ENCODE measurements at places on chromosomes 4 and X. TPM values are rescaled to one million over a fixed set of nuclear protein-coding genes. Genes with fewer than 3 reads are reported as not detected.

MTMR8 gene
- 3.5 TPM for total RNA-seq

INTS12 gene
- 24.8 TPM for total RNA-seq

PDLIM3 gene
- total RNA-seq, result 0.25 TPM

TRIM60 gene
- total RNA-seq, result not detected

TSPAN6 gene
- 0.57 TPM for total RNA-seq

VEGFD gene
- total RNA-seq, result not detected

P2RY4 gene
- total RNA-seq, result not detected

SMIM43 gene
- total RNA-seq, result not detected

Data from activated naive CD4-positive, alpha-beta T cell treated with anti-CD3 and anti-CD28 coated beads for 36 hours (primary cell).